Hair follicle dermal papilla cell (primary cell): ENCODE measurements at places on chromosomes 1 and 21. TPM values are rescaled to one million over a fixed set of nuclear protein-coding genes. Genes with fewer than 3 reads are reported as not detected.

The KAZN gene
- total RNA-seq = 12.3 and 14.1 TPM in 2 replicates

The S100A16 gene
- 157 and 225 TPM in 2 replicates for total RNA-seq

The SERTAD4 gene
- total RNA-seq = 13.0 and 25.7 TPM in 2 replicates

The PTCH2 gene
- total RNA-seq = 0.24 and 0.32 TPM in 2 replicates

The OR2L13 gene
- total RNA-seq = 0.16 TPM in 1 of 2 replicates, not detected in the other
